ENCODE measurements at places on chromosomes 2 and 18.
A peak's percentile ranks its signal among the peaks of the same experiment; 100 is the strongest.

- no peak for DNase-seq
These were observed 54.5 kb downstream of the RASGRP3 start for GRCh38 chr2:33530690-33531548.

DNA sequence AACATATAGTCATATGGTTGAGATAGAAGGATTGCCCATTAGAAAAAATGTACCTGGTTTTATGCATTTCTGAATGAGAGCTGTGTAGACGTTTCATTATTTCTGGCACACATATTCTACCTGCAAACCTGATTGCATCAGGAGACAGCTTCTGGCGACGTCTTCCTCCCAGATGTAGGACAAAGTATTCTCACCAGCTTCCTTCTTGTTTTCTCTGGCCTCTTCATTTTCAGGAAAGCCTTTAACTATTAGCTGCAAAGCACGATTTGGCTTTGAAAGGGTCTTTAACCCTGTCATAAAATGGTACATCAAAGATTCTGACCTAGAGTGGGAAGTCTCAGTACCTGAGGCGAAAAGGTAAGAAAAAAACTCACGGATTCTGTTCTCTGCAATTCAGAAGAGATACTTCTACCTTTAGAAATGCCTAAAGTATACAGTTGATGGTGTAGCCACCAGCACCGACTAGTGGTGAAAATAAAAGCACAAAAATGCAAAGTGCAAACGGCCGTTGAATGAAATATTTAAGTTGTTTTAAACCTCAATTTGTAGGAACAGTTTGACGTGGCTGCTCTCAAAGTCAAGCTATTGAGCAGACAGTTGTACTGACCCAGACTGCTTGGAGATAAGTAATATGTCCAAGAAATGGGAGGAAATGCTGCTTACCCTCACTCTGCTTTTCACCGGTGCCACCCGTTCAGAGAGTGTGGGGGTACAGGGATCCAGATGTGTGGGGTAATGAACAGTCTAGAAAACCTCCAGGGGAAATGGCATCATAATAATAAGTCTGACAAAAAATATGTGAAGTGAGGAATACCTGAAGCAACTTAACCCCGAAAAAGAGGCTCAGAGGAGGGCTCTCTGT is 20.2 kb downstream of the IL18RAP start:
- DNase-seq, result peak; percentile 29

DNA sequence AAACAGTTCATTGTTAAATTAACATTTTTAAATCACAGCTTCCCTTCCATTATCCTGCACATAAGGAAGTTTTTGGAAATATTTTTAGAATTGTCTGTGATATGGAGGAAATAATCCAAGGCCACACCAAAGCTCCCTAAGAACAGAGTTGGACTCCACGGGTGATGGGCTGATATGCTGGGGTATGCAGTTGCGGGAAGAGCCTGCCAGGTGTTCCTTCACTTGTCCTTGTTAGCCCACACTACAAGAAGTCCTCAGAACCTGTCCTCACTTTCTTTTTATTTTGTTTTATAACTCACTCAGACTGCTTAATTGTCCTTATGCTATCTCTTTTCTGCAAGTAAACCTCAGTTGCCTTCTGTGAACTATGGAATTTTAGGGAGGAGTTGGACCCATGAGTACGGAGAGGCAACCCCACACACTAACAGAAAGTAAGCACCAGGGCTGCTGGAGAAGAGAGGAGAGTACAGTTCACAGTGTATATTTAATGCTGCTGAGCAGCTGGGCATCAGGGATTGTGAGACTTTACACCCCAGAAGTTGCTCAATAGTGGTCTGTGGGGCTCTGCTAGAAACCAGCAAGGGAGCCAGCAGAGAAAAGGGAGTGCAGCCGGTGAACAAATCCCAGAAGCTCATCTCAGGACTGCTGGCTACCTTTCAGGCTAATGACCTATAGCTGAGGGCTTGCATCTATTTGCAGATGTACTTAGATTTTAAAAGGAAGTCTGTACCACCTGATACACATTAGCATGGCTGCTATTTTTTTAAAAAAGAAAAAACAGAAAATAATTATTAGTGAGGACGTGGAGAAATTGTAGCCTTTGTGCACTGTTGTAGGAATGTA is 280.1 kb upstream of the STON1 start:
- DNase-seq, result no peak

DNA sequence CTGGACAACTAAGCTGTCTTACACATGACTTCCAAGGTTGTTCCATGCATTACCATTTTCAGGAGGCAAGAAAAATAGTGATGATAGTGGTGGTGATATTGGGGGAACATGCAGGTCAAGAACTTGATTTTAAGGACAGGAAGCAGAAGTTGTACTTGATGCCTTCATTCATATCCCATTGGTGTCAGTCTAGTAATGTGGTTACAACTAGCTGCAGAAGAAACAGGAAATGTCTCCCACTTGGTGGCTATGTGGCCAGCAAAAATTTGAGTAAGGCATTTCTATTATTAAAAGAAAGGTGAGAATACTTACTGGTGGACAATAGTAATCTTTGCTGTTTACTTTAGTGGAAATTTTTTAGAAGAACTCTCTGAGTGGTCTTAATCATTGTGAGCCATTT is 103.4 kb downstream of the ALMS1 start:
- DNase-seq, result no peak

GRCh38 chr2:240811346-240812300 is 8.4 kb downstream of the KIF1A start:
- DNase-seq, result no peak

- DNase-seq, result no peak
These were observed 18.4 kb upstream of the B3GNT2 start for GRCh38 chr2:62177392-62178049.

- DNase-seq, result peak; percentile 6
These were observed 38.4 kb downstream of the PAX8 start for GRCh38 chr2:113240150-113240914.

GRCh38 chr2:134819334-134819733 is 19.1 kb upstream of the ACMSD start:
- no peak for DNase-seq

- DNase-seq, result no peak
These were observed 340.6 kb downstream of the HRH4 start for GRCh38 chr18:24801001-24801400.

DNA sequence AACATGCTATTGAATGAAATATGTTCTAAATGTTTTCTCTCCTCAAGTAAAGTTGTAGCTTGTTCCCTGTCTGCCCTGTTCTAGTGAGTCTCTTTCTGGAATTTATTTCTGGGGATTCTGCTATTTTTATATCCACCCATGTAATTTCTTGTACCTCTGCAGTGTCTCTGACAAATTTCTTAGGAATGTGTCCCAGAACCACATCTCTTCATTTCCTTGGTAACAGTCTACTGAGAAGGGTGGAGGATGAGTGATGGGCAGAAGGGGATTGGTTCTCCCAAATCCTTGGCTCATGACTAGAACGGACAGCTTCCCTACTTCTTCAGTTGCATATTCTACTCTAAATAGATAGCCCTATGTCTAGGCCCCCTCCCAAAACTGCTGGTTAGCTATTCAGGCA is 490.6 kb upstream of the LINC00305 start:
- no peak for DNase-seq

DNA sequence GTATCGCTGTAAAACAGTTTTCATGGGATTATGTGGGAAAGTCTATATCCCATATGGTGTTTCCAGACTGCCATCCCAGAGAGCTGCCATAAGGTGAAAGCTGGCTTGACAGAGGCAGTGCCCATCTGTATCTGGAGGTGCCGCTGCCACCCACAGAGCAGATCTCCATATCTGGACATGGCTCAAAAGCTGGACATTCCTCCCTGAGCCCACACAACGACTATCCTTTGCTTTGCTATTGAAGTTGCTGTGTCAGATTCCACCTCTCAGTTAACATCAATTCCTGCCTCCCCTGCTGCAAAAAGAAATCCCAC is 55.2 kb downstream of the RND3 start:
- DNase-seq, result no peak

DNA sequence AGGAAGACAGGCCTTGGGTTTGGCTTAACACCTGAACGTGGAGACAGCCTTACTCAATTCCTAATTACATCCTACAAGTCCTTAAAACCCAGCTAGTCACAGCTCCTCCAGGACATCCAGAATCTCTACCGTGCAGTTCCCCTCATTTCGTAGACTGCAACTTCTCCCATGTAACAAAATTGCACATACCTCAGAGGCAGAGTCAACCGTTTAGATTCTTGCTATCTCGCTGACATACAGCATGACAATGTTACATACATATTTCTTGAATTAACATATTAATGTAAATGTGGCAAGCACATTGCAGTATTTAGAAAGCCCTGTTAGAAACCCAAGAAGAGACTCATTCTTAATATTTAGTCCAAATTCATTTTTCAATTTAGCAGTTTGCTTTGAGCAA is 358.7 kb downstream of the SETBP1 start:
- no peak for DNase-seq

- DNase-seq, result no peak
These were observed 192.2 kb downstream of the PLCL1 start for GRCh38 chr2:197996583-197996982.

GRCh38 chr18:7632152-7633098 is 65.3 kb downstream of the PTPRM start:
- no peak for DNase-seq

DNA sequence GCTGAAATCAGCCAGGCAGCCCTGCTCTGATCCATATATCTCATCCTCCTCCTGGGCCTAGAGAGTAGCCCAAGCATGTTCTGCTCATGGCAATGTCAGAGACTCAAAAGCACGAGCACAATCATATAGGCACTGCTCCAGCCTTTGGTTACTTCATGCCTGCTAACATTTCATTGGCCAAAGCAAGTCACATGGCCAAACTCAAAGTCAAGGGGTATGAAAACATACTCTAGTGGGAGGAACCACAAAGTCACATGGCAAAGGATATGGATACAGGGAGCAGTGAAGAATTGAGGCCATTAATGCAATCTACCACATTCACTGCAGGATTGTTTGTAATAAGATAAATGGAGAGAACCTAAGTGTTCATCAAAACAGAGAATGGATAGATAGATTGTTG is 87.8 kb upstream of the SPATS2L start:
- no peak for DNase-seq

GRCh38 chr2:47065771-47066380 is 89.2 kb downstream of the STPG4 start:
- DNase-seq, result no peak

DNA sequence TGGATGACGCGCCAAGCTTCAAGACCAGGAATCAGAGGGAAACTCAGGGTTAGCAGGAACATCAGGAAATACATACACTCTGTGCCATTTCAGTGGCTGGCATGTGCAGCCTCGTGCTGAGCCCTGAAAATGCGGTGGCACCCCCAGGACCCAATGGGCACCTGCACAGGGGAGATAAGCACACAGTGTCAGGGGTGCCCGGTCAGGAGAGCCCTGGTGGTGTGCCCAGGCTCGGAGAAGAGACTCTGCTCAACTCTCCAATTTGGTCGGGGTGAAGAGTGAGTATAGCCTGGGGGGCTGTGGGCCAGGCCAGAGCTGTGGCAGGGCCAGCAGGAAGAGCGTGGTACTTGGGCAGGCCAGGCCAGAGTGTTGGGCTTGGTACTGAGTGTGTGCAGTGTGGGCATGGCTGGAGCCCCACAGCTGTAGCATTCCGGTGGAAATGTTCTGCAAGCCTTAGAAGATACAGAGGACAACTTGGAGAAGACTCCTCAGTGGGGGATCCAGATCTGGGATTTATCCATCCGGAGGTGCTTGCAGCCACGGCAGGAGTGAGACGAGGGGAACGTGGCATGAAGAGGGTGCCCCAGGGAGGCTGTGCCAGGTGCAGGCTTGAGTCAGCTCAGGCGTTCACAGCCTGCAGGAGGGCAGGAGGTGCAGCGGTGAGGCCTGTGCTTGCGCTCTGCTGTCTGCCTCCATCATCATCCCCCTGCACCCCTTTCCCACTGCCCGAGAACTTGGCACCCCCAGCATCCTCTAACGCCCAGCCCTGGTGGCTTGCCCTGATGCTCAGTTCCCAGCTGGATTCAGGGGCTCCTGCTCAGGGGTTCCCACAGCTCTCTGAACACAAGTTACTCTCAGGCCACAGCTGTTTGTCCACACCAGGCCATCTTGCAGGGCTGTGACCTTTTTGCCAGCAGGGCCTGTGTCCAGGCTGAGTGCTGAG is 451.7 kb upstream of the HS6ST1 start:
- no peak for DNase-seq

GRCh38 chr2:137009953-137010352 is 244.6 kb downstream of the THSD7B start:
- no peak for DNase-seq

DNA sequence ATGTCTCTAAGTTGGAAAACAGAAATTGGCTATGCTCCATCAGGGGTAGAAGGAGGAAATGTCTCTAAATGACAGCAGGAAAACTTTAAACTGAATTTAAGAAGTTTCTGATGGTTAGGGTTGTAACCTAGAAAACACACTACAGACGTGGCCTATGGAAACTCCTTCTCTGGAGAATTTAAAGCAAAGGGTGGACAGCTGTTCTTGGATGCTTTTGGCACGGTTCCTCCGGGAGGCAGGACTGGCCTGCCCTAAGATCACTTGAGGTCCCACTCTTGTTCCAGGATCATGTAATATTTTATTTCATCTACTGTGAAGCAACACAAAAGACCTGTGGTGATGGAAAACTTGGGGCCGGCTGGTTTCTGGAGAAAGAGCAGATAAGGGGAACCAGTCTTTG is 77.0 kb downstream of the NRP2 start:
- DNase-seq, result no peak

- no peak for DNase-seq
These were observed 270.2 kb downstream of the LOXHD1 start for GRCh38 chr18:46386788-46387187.

DNA sequence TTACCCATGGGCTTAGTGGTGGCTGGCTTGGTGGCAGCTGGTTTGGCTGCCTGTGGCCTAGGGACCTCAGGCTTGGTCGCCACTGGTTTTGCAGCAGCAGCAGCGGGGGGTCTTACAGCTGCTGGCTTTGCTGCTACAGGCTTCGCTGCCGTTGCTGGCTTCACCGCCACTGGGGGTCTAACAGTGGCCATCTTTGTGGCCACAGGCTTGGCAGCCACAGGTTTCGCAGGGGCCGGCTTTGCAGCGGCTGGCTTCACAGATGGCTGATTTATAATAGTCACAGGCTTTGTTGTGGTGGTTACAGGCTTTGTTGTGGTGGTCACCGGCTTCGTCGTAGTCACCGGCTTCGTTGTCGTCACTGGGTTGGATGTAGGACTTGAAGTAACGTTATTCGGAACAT is 77.8 kb downstream of the COL6A3 start:
- no peak for DNase-seq

GRCh38 chr18:48293954-48294898 is 115.0 kb downstream of the ZBTB7C start:
- DNase-seq, result peak; percentile 78

GRCh38 chr2:65778137-65778536 is 345.7 kb upstream of the SPRED2 start:
- DNase-seq, result no peak

GRCh38 chr18:69838620-69839411 is 108.9 kb downstream of the CD226 start:
- DNase-seq, result no peak

- DNase-seq, result no peak
These were observed 143.0 kb upstream of the EPAS1 start for GRCh38 chr2:46153996-46154753.

GRCh38 chr18:63949068-63949737 is at the start of gene HMSD:
HMSD (plus strand) TSS chr18:63949301; CDS start chr18:63953456, 4,155 bp downstream.
- peak; percentile 98 for DNase-seq

GRCh38 chr2:62654876-62655359 is 50.6 kb upstream of the EHBP1 start:
- no peak for DNase-seq

All from NCI-H510A treated with DMSO at 0.1 percent for 48 hours (cell line).